EL (cell line): ENCODE measurements at places on chromosomes 2 and 18.
A peak's percentile ranks its signal among the peaks of the same experiment; 100 is the strongest.

GRCh38 chr2:239131521-239131920 is 269.3 kb downstream of the HDAC4 start:
- DNase-seq = no peak

DNA sequence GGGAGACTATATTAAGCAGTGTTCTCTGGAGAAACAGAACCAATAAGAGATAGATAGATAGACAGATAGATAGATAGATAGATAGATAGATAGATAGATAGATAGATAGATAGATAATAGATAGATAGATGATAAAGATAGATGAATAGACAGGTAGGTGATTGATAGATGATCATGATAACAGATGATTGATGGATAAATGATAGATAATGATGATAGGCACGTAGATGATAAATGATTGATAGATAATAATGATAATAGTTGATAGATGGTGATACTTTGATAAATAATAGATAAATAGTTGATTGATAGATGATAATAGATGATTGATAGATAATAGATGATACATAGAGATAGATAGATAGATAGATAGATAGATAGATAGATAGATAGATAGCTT is 48.5 kb downstream of the BOD1L2 start:
- DNase-seq = no peak

DNA sequence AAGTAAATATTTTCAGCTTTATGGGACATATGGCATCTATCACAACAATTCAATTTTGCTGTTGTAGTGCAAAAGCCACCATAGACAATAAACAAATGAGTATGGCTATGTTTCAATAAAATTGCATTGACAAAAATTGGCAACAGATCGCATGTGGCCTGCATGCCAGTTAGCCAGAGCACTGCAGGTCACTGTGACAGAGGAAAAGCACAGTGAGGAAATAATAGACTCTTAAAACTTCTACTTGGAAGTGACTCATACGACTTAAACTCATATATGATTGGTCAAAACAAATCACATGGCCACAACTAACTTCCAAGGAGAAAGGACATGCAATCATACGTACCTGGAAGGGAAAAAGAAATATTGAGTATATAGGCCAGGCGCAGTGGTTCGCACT is 44.4 kb downstream of the EXOC6B start:
- peak; percentile 12 for DNase-seq

GRCh38 chr2:74566754-74567085 is 12.2 kb downstream of the DOK1 start:
- peak; percentile 93 for DNase-seq

DNA sequence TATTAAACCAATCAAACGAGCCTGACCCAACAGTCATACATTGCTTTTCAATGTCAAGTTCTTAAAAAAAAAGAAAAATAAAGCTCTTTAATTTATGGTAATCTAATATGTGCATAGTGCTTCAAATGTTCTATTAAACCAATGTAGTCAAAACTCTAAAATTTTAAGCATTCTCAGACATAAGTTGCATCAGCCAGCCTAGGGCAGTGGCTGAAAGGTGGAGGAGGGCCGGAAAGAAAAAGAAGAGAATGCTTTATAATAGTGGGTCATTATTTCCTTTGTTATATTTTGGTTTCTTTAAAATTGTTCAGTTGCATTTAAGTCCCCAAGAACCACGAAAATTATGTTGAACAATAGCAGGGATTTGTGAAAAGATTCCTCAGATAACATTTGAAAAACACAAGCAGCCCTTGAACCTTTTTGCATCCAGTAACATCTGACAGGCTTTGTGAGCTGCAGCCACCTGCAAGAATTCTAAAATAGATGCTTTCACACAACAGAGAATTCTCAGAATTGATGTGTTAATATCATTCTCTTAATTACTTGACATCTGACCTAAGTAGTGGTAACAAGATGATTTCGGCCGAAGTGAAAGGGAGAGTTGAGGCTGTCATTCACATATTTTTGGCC is 252.1 kb downstream of the CDCA7 start:
- DNase-seq = no peak

DNA sequence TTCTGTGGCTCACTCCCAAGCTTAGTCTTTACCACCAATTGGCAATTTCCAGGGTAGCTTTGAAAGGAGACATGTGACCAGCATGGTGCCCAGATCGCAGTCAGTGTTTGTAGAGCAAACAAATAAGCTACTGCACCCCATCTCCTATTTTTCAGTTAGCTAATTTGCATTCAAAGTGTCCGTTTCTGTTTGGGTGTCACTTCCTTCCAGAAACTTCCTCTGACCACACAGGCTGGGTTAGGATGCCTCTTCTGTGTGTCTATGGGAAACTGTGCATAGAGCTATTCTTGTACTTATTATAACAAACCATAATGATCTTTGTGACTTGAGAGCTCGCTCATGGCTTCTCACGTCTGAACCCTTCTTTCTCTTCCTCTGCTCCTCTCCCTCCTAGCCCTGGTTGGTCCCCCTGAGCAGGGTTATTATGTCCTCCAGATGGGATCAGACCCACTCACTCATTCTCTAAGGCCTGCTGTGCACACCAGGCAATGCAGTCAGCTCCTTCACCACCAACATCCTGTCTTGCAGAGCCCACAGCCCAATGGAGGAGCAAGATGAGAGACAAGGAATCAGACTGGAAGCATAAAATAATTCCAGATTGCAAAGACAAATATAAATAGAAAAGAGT is 101.2 kb upstream of the ALK start:
- DNase-seq = no peak

DNA sequence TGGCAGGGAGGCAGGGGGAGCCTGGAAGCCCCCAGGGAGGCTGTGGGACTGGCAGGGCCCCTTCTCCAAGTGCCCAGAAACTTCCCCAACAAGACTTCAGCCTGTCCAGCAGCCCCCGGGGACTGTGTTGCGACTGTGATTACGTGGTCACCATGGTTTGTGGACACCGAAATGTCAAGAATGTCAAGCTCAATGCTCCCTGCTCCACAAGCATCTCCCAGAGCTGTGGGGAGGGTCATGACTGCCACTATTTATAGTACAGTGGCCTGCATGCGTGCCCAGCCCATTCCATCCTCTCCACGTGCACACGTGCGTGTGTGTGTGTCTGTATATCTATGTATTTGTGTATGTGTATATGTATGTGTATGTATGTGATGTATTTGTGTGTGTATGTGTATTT is 93.8 kb upstream of the MBOAT2 start:
- no peak for DNase-seq

DNA sequence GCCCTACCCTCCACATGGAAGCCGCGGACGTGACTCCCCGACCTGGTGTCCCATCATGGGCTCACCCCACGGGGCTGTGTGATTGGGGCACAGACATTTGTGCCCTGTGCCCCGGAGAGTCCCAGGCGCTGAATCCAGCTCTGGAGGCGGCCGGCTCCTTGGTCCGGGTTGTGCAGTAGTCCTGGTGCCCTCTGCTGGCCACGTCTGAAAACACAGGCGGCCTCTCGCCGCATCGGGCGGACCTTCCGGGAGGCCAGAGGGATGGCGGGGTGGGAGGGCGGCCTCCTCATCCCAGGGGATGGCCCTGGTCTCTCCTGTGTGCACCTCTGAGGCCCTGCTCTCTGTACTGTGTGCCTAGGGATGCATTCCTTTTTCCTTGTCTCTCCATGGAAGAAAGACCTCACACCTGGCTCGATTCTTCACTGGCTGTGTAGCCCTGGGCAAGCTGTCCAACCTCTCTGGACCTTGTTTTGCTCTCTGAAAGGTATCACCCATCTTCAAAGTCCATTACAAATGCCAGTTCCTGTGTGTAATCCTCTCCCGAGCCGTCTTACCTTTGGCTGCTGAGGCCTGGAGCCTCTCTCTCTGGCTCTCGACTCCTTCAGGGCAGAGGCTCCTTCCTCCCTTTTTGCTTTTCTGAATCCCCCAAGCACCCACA is 27.6 kb downstream of the CELF4 start:
- peak; percentile 56 for DNase-seq

GRCh38 chr2:239819974-239820555 is 205.1 kb downstream of the NDUFA10 start:
- DNase-seq = no peak

DNA sequence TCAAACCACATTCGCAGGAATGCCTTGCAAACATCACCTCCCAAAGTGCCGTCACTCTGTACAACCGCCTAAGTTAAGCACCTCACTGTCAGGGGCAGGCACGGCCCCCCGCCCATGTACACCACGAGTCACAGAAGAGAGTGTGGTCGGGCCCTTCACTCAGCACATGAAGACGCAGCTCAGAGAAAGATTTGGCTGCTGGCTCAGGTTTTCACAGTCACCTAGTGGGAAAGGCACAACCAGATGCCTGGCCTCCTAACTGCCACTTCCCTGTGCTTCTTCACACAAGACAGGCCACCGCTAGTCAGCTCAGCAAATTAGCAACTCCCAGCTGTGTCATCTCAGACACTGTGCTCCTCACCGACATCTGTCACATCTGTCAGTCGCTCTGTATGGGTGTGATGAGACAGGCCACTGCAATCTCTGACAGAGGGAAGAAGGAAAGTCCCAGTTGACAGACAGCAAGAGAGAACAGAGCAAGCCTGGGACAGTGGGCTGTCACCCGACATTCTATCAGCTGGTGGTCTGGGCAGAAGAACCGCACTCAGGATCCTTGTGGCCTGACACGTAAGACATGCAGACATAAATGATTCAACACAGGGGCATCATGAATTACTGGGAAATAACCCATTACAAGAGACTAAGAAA is 60.8 kb downstream of the CRACDL start:
- DNase-seq = no peak

DNA sequence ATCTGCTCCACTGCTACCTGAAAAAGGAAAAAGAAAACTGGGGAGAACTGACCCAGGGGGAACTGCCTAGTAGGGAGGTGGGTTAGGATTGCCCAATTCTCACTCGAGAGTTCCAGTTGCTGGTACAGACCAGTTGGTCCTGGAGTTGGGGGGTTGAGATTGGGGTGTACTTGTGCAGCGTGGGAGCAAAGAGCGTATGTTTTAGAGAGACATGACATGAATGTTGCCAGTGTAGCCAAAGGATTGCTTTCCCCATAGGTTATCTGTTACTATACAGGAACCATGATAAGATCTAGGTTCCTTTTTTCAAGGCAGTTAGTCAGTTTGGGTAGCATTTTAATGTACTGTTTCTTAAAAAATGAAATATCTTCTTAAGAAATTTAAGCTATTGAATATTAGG is 68.6 kb downstream of the APLF start:
- no peak for DNase-seq

DNA sequence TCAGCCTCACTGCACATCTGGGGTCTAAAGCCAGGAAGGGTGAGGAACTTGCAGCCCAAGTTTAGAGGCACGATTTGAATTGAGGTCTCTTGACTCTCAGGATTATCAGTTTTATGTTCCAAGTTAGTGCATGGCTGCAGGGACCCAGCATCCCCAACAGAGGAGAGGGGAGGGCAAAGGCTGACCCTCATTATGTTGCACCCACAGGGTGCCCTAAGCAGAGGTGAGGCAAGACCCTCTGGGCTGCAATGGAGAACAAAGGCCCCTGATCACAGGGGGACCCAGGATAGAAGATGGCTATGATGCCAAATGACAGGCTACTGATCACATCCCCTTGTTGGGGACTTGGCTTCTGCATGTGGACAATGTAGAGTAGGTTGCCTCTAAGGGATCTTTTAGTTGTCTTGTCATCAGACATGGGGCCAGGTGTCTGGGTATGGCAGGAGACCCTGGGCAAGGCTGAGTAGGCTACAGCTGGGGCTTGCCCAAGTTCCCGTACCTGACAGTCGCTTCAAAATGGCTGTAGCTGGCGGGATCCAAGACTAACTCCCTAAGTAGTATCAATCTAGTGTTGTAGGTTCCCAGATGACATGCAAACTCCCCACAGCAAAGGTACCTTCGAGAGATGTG is 4.5 kb upstream of the GDF7 start:
- DNase-seq = no peak

DNA sequence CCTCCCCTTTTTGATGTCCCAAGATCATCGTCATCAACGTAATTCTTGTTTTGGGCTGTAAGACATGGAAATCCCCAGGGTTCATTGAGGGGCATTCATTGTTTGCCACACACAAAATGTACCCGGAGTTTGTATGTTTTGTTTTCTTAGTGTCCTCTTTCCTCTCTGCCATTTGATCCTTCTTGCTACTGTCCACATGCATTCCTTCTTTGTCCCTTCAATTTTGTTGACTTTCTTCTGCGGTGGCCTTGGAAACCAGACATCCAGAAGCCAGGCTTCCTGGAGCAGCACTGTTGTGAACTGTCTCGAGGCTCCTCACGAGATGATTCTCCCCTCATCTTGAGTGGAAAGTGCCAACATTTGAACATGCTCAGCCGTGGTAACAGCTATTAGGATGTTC is 24.8 kb downstream of the IGFBP2 start:
- DNase-seq = no peak

GRCh38 chr18:75111760-75112159 is 97.2 kb downstream of the PTGR3 start:
- DNase-seq = peak; percentile 30

DNA sequence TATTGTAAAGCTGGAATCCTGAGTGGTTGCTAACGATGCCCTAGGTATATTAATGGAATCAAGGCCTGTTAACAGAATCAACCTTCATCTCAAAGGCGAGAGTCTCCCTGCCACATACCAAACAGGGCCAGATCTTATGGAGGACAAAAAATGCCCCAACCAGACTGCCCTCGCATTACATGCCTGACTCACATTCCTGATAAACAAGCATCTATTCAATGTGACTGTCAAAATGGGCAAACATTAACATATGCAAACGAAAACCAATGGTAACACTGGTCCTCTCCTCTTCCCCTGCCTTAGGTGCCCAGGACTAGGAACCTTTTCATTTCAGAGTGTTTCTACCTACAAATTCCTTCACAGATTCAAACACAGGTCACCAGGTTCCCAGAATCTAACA is 83.4 kb downstream of the COL6A3 start:
- no peak for DNase-seq

DNA sequence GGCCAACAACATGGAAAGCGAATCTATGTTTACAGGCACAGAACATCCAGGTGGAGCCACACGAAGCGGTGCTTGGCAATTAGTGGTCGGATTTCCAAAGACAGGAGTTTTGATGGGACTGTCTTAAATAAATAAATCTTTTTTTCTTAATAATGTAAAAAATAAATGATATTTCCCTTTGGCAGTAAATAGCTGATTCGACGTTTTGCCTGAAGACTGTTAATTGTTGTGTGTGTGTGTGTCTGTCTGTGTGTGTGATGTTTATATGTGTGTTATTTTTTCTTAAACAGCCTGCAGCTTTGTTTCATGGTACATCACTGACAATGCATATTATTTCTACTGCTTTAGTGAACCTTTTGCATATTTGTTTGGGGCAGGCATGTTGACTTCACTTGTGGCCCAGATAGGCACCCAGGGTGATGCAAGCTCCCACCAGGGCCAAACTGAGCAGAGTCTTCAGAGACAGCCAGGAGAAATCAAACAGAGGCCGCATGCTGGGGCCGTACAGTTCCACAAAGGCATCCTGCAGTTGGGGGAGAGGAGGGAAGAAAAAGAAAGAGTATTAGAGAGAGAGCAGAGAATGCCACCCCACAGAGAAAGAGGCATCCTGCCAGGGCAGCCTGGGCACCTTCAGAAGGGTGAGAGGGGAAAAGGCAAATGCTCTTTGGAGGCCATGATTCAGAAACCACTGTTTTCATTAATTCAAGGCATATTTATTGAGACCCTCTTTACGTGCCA is 191.2 kb downstream of the BCL2 start:
- no peak for DNase-seq

- no peak for DNase-seq
Observed at GRCh38 chr18:77255426-77256105, 5.9 kb downstream of the GALR1 start.

GRCh38 chr2:135096665-135097446 is 44.8 kb downstream of the RAB3GAP1 start:
- peak; percentile 44 for DNase-seq
